Omental fat pad (tissue), 4 donors: ENCODE measurements at places on chromosomes 16 and 17. TPM values are rescaled to one million over a fixed set of nuclear protein-coding genes. Genes with fewer than 3 reads are reported as not detected.
A peak's percentile ranks its signal among the peaks of the same experiment; 100 is the strongest.

Gene RHBDL1
- total RNA-seq = 0.96 TPM

Gene CLEC19A
- total RNA-seq = not detected

Gene USP10
- total RNA-seq = 53.9 TPM

Gene ABCA3
- total RNA-seq = 6.7 TPM

Gene ITGB3
- total RNA-seq = 12.1 TPM

Gene TANC2
- 34.3 TPM for total RNA-seq

Gene OTOP3
- not detected for total RNA-seq

Gene TMEM208
- total RNA-seq = 45.0 TPM

GRCh38 chr16:70304892-70305448 lies 6.0 kb downstream of the DDX19B start:
- DNase-seq = no peak

- DNase-seq = no peak
Observed at GRCh38 chr16:82264756-82265155, 94.7 kb upstream of the MPHOSPH6 start.

- no peak for DNase-seq
Observed at GRCh38 chr16:85733155-85733838, 17.6 kb downstream of the C16orf74 start.

DNA sequence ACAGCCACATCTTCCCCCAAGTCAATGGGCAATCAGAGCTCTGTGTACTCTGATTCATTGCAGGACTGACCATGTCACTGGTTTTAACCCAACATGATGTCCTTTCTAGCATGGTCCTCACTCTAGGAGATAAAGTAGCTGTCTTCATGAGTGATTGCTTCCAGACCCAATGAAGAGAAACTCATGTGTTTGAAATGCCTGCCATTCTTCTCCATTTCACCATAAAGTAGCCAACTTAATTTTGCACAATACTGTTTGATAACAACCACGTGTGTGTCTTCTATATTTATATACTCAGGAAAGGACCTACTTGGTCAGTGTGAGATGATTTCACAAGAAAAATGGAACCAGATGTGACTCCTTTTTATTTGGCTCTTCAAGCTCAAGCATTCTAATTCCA lies 172.5 kb downstream of the AXIN2 start:
- no peak for DNase-seq

DNA sequence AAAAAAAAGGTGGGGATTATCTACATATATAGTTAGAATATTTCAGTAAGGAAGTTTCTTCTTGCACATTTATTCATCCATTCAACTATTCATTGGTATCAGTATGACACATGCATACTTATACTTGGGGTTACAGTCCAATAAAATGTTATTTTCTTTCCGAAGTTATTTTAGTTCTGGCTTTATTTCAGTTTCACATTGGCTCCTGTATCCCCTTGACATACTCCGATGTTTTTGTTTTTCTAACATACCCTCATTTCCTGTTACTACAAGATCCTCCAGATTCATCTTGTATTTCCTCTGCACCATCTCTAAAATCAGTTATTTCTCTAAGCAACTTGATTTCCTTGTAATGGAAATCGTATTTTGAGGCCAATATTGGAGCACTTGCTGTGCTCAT lies 435.5 kb upstream of the MON1B start:
- no peak for DNase-seq

- no peak for DNase-seq
Observed at GRCh38 chr17:49549311-49549605, 26.4 kb upstream of the NXPH3 start.

DNA sequence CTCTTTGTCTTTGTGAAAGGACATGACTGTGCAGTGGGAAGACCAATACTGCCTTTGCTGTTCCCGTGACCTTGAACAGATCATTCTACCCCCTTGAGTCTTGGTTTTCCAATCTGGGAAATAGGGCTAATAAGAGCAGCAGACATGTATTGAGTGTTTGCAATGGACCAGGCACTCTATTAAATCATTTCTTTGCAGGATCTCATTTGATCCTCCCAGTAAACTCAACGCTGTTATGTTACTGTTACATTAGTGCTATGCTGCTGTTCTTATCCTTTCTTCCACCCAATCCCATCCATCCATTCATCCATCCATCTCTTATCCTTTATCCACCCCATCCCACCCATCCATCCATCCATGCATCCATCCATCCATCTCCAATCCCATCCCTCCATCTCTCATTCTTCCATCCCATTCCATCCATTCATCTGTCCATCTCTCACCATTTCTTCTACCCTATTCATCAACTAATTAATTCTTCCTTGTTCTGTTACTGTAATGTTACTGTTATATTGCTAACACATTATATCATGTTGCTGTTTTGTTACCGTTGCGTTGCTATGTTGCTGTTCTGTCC lies 65.1 kb downstream of the ABCC6 start:
- DNase-seq = no peak

- peak; percentile 45 for DNase-seq
Observed at GRCh38 chr17:49407981-49408501, 6.6 kb downstream of the PHB1 start.

DNA sequence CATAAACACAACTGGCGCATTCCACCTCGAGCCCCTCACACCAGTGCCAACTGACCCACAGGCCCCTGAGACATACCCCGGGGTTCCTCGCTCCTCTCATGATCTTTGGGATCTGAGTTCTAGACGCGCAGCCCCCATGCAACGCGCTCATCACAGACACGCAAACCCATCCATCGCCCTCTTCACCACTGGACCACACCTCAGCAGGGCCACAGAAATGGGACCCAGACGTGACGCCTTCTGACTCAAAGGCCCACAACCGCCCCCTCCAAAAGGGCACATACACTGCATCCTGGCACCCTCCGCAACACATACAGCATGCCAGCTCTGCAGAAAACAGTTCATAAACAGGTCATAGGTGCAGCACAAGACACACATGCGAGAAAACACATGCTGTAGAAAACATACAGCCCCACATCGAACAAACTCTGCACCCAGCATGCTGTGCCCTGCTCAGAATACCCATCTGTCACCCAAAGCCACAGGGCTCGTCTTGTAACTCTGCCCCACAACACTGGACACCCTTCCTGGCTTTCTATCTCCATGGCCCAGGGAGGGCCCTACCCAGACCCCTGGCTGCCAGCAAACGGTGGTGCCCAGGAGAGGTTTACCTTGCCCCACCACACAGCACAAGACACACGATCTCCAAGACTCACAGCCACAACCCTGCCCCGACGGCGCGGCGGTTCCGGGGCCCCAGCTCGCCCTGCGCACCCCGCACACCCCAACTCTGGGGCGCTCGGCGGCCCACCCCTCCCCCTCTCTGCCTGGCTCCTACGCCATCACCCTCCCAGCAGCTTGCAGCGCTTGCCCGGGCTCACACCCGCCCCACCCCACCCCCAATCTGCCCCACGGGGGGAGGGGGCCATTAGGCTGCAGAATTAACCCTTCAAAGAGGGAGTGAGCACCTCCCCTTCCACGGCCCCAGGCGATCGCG lies 887 bp downstream of the ZBTB4 start:
- no peak for DNase-seq

DNA sequence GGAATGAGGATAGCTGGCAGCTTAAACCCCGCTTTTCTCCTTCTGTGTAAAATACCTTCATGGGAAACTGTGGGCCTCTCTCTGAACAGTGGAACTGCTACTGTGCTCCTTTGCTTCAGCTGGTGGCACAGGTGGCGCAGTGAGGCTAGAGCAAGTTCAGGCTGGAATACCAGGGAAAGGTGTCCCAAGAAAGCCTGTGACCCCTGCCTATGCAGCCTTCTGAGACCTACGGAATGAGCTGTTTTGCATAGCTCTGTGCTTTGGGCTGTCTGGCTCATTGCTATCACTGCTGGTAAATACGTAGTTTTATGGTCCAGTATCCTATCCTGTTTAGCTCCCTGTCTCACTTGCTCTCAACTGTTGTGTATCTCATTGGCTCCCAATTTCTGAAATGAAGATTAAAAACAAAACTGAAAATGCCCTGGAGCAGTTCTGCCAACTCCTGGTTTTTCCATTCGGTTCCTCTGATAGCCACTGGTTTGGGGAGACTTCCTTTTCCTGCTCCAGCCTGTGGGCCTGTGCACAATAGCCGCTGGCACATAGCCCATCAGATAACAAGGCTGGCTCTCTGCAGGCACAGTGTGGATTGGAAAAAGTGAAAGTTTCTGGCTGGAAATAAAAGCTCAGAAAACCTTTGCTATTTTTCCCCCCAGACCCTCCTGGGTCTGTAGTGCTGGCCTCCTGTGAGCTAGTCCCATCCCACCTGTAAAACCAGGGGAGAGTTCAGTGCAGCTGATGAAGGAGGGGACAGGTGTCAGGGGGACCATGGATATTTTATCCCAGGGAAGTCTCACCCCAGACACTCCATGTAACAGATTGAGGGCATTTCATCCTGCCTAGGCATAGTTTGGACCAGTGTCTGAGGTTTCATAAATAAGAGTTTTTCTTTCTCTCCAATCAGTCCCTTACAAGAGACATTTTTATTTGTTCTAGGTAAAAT lies 24.0 kb downstream of the LIMD2 start:
- no peak for DNase-seq

DNA sequence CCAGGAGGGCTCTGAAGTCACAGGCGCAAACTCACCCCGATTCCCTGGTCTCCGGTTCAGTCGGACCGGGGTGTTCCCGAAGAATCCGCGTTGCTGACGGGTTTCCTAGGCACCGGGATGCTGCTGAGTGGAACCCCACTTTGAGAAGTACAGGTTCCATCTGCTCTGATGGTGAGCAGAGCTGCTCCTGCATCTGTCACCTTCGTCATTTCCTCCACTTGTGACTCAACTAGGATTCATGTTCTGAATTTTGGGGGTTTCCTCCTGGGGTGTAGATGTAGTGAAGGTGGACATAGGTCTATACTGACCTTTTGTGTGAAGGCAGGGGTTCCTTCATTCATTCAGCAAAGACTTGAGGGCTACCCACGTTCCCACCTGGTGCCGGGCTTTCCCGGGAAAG lies 25.0 kb downstream of the LGALS3BP start:
- DNase-seq = no peak

DNA sequence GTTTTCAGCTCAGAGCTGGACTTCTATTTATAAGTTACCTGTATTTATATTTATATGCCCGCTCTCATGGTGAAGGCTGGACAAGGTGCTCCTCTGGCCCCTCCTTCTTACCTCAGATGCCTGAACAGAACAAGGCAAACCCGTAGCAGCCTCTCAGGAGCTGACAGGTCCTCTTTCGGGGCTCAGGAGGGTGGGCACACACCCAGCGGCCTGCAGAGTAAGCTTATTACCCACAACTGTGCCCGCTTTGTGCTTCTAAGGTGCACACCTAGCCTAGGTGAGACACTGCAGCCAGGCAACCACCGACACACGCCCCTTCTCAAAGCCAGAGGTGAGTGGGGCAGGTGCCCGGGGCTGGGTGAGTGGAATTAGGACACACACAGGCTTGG lies 5.3 kb downstream of the NKIRAS2 start:
- DNase-seq = no peak

DNA sequence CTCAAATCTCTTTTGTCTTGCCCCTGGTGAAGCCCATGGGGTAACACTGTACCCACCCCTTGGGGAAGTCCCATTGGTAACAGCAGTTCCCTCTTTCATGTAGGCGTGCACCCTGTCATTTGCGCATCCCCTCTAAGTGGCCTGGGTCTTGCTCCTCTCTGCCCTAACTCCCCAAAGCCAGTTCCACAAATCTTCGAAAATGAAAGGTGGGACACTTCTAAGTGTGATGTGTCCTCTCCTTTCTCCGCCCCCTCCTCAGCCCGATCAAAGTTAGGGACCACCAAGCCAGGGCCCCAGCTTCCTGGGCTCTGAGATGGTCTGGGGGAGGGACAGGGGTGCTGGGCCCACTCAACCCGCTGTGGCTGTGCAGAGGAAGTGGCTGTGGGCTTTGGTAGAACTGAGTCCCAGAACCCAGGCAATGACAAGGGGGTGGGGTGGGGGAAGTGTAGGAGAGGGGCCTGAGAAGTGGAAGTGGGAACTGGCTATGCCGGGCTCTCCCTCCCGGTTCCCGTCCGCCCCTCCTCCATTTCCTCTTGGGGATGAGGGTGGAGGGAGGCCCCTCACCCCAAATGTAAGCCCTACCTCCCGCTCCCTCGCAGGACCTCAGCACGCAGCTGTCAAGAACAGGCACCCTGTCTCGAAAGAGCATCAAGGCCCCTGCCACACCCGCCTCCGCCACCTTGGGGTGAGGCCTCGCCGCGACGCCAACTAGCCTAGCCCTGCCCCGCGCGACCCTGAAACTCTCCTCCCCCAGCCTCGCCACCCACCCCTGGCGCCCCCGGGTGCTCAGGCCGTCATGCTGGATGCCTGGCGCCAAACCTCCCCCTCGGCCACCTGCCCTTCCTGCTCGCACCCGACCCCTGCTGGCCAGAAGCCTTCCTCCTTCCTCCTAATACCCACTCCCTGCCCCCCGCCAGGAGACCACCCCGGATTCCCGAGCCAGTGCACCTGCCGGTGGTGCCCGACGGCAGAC lies 8.7 kb downstream of the ABI3 start:
- no peak for DNase-seq

GRCh38 chr16:20410121-20410723 lies 888 bp downstream of the ACSM5 start:
- no peak for DNase-seq
